GM20000 (cell line): ENCODE measurements at places on chromosomes 3 and 15.
A peak's percentile ranks its signal among the peaks of the same experiment; 100 is the strongest.

DNA sequence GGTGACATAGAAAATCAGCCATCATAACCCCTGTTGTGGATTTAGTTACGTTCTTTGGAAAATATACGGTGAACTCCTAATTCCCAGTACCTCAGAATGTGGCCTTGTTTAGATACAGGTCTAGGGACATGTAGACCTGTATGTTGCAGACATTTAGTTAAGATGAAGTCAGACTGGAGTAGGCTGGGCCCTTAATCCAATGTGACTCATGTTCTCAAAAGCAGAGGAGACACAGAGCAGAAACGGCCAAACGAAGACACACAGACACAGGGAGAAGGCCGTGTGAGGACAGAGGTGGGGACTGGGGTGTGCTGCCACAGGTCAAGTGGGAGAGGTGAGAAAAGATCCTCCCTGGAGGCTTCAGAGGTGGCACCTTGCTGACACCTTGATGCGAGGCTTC, 119.0 kb upstream of the PROK2 start:
- DNase-seq, result no peak

- no peak for DNase-seq
Measured at GRCh38 chr3:58722561-58722960, 56.0 kb upstream of the FAM3D start.

GRCh38 chr3:164640591-164640990, 437.7 kb downstream of the SI start:
- DNase-seq, result no peak

GRCh38 chr3:102074946-102075345, 225.6 kb downstream of the NFKBIZ start:
- no peak for DNase-seq

- peak; percentile 27 for DNase-seq
Measured at GRCh38 chr3:56855856-56856512, 54.2 kb upstream of the ARHGEF3 start.

- DNase-seq, result peak; percentile 29
Measured at GRCh38 chr3:172317984-172318383, 130.3 kb downstream of the GHSR start.

DNA sequence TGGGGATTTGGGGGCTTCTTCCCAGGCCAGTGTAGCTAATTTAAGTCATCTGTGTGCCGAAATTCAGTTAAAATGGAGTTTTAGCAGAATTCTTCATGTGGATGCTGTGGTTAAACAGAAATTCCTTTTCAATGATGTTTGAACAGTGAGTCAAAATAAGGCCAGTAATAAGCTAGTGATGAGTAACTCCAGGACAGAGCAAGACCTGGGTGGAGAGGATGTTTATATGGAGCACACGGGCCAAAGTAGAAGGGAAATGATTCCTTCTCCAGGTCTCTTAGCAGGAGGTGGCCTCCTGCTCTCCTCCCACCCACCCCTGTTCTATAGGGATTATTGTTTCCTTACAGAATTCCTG, 31.9 kb upstream of the UACA start:
- no peak for DNase-seq

- DNase-seq, result no peak
Measured at GRCh38 chr15:56236197-56236596, 7.5 kb downstream of the RFX7 start.

DNA sequence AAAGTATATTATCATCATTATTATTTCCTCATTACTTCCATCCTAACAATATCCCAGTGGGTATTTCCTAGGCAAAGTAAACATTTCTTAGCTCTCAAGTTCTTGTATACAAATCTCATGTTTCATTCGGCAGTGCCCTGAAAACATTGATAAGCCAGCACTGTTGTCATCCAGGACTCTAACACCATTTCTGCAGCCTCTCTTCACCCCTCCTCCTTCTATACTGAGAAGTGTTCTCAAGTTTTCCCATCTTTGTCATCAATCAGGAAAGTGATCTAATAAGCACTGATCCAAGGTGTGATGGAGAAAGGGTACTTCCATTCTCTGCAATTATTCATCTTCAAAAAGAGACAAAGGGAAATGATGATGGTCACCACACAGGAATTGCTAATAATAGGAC, 168.4 kb upstream of the CCDC54 start:
- no peak for DNase-seq
